Stimulated activated CD8-positive, alpha-beta memory T cell treated with anti-CD3 and anti-CD28 coated beads, Interleukin-15, amount 100 ng/mL, for 1 hour (primary cell): ENCODE measurements at places on chromosomes 11 and 22.

- DNase-seq: no peak
These were observed 304.9 kb downstream of the BRD1 start for GRCh38 chr22:49522582-49523373.

GRCh38 chr11:128501632-128502549 is 85.5 kb downstream of the ETS1 start:
- no peak for DNase-seq

DNA sequence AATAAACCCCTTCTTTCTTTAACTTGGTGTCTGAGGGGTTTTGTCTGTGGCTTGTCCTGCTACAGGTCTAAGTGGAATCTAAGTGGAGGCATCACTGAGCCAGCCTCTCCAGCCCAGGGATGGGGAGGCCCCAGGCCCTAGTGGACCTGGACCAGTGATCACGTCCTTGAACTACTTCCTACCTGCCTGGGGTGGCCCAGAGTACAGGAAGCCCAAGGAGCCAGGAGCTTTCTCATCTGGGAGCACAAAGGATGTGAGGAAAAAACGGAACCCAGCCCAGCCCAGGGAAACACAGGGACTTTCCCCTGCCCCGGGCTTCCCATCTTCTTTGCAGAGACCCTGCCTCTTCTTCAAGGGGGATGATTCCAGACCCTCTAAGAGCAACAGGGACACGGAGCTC is 3.5 kb upstream of the CD5 start:
- no peak for DNase-seq

DNA sequence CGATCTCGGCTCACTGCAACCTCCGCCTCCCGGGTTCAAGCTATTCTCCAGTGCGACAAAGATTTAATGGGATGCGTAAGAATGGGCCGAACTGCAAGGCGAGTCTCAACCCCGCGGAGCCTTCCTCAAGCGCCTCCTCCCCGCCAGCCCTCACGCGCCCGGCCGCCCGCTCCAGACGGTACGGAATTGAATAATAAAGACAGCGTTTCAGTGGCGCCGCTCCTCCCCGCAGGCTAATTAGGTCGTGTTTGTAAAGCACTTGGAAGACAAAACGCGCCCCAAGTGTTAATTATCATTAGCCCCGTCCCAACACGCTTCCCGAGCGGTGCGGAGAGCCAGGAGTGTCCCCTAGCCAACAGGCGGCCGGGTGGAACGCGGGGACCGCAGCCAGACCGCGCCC is 192.0 kb downstream of the BUD13 start:
- DNase-seq: no peak

- no peak for DNase-seq
These were observed 6.9 kb downstream of the KMT5B start for GRCh38 chr11:68206211-68206610.

DNA sequence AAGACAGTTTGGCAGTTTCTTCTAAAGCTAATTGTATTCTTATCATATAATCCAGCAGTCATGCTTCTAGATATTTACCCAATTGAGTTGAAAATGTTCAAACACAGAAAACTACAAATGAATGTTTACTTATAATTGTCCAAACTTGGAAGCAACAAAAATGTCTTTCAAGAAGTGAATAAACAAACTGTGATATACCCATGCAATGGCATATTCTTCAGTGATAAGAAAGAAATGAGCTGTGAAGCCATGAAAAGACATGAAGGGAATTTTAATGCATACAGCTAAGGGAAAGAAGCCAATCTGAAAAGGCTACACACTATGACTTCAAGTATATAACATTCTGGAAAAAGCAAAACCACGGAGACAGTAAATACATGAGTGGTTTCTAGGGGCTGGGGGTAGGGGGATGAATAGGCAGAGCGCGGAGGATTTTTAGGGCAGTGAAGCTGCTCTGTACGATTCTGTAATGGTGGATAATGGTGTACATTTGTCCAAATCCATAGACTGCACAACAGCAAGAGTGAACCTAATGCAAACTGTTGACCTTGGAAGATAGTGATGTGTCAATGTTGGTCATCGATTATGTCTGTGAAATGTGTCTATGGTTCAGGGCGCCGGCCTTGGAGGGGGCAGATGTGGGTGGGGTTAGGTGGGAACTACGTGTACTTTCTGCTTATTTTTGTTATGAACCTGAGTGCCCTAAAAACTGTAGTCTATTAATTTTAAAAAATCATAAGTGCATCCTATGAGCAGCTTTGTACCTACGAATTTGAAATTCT is 424.9 kb downstream of the TBC1D22A start:
- DNase-seq: no peak

DNA sequence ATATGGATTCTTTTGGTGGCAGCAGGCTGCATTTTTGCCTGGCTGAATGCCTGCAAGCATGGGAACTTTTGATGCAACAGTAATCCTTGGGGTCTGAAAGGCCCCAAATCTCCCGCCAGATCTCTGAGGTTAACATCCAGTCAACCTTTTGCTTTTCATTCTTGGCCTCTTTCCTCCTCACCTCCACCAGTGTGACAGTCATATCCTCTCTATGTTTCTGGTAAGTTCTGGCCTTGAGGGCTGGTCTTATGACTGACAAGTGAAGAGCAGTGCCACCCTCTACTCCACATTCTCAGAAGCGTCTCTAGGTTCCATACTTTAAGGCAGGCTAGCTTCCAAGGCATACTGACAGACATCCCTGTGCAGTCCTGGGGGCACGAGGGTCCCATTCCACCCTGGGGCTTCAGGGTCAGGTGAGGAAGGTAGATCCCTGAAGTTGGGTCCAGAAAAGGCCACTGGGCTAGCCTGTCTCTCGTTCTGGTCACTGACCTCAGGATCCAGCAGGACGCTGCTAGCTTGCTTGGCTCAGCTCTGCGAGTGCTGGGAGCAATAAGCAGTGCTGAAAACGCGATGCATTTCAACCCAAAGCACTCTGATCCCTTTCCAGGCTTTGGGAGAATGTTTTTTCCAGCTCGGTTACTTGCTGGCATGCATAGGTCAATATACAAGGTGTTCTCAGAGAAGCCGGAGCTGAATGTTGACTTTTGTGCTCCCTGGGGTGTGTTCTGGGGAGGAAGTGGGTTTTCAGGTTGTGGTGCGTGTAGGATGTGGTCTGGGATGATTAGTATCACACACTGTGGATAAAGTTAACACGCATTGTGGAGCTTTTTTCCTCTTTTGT is 75.2 kb downstream of the PTPRJ start:
- DNase-seq: no peak

DNA sequence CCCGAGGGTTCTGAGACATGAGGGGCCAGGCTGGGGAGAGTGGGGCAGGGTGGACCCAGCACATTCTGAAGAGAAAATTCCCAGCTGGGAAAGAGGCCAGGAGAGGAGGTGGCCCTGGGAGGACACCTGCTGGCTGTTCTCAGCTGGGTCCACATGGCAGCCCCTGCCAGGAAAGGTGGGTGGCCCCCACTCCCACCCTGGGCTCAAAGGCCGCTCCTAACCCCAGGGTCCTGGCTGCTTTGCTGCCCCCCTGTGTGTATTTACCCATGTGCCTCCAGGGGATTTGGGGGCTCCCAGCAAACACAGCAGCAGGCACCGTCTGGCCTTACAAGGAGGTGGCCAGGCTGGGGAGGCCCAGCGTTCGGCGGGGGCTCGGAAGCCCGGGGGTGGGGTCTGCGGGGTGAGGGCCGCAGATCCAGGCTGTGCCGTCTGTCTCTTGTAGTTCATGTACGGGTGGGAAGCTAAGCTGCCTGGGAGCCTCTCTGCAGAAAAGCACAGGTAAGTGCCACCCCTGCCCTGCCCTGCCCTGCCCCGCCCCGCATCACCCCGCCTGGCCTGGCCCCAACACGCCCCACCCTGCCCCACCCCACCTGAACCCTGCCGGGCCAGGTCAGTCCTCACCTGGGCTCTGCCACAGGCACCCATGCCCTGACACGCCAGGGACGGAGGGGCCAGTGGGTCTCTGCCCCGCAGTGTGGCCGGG is 10.6 kb downstream of the MUC5B start:
- DNase-seq: no peak

DNA sequence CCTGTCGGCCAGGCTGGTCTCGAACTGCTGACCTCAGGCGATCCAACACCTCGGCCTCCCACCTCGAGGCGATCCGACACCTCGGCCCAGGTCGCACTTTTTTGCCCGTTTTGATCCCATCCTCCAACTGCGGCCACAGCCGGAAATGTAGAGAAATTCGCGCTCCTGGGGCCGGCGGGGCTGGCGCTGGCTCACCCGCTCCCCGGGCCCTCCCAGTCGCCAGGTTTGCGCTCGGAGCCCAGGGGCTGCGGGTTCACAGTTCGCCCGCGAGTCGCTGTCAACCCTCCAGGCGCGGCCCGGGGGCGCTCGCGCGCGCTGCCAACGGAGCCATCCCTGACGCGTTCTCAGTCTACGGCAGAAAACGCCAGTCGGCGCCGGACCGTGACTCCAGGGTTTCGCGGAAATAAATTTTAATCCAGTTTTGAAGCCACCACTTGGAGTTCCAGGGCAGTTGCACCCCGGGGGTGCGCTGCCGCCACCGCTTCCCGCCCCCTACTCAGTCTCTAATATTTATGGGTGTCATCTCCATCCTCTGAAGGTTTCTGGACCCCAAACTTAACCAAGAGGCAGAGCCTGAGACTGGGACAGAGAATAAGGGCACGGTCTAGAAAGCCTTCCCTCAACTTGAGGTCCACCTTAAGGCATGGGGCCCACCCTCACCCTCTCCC is 1.5 kb upstream of the KLHDC7B start:
- peak; percentile 67 for DNase-seq

DNA sequence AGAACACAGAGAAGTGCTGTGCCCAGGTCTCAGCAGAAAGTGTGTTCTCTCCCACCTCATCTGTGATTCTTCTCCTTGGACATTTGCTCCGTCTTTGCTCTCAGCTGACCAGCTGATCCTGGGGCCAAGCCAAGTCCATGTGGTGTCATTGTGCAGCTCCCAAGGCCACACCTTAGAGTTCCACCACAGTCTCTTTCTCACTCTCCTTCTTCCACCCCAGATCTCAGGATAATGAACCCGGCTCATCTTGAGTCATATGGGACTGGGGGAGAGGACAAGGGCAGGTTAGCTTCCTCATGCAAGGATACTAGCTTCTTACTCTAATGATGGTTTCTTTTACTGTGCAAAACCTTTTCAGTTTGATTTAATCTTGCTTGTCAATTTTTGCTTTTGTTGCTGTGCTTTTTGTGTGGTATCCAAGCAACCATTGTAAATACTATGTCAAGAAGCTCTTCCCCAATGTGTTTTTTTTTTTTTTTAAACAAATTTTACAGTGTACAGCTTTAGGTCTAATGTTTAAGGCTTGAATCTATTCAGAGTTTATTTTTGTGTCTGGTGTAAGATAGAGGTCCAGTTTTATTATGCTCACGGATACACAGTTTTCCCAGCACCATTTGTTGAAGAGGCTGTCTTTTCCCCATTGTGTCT is 75.0 kb upstream of the OR4B1 start:
- no peak for DNase-seq

DNA sequence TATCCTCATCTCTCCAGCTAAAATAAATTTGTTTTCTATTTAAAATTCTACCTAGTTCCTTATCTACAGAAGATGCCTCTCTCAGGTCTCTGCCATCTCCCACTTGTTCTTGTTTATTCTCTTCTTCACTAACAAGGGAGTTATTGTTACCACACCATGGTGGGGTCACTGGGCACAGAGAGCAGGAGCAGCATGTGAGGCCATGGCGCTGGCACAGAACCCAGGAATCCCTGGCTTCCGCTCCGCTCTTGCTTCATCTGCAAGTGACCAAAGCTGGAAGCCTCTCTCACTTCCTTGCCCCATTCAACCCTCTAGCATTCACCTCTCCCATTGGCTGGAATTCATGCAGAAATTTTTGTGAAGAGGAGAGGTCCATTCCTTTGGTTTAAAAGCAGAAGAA is 190.7 kb upstream of the NCAM1 start:
- no peak for DNase-seq

- DNase-seq: no peak
These were observed 20.8 kb upstream of the LMO2 start for GRCh38 chr11:33912405-33913361.

- peak; percentile 43 for DNase-seq
These were observed 41.0 kb upstream of the PRDM11 start for GRCh38 chr11:45105233-45105983.

- no peak for DNase-seq
These were observed 8.5 kb downstream of the VSIG10L2 start for GRCh38 chr11:125954123-125954944.

DNA sequence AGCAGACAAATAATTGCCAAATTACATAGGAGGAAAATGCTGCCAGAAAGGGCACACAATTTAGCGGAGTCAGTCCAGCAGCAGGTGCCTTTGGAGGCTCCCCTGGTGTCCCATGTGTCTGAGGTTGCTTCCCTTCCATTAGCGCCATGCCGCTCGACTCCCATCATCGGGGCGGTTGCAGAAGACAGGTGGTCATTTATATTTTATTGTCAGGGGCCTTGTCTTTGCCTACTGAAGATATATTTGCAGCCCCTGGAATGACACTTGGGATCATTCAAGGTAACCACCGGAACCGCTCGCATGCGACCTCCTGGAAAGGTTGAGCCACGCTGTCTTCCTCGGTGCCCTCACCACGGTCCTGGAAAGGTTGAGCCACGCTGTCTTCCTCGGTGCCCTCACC is 298.3 kb downstream of the TBC1D22A start:
- DNase-seq: no peak

DNA sequence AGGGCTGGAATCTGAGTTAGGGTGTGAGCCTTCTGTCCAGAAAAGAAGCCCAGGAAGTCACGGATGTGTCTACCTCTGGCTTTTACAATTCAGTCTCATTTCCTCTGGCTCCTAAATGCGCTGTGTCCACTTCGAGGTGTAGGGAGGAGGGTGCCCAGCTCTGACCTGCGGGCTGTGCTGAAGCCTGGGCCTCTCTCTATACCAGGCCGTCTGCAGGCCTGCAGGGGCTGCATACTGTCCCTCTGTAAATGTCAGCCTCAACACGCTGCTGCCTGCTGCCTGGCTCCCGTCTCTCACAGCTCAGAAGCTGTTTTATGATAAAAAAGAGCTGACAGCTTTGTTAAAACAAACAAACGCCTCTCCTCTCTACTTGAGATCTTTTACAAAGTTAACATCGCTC is 14.5 kb downstream of the ARVCF start:
- no peak for DNase-seq

DNA sequence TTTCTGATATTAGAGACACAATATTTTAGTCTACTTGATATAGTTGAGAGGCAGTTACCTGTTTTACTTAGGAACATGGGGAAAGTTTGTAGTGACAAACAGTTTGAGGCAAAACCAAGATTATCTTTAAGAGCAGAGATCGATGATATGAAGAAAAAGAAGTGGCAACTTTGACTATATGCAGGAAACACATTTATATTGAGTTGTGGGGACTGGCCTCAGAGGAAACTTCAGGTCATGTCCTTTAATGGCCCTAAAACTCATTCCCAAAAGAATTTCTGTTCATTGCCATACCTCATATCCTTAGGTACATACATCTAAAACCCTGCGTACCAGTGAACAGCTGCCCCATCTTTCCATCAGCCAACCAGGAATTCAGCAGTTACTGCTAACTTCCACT is 4.5 kb downstream of the HBG1 start:
- no peak for DNase-seq

- DNase-seq: no peak
These were observed 28.7 kb upstream of the PICK1 start for GRCh38 chr22:38028344-38029130.

GRCh38 chr11:40987776-40988435 is 471.5 kb downstream of the LRRC4C start:
- no peak for DNase-seq

GRCh38 chr11:44926036-44926435 is 24.6 kb downstream of the TP53I11 start:
- DNase-seq: no peak
